Activated T-helper 1 cell treated with anti-CD3 and anti-CD28 coated beads, Interleukin-2, amount 50 U/mL, for 16 hours (primary cell): ENCODE measurements at places on chromosomes 6 and 20.
A peak's percentile ranks its signal among the peaks of the same experiment; 100 is the strongest.

DNA sequence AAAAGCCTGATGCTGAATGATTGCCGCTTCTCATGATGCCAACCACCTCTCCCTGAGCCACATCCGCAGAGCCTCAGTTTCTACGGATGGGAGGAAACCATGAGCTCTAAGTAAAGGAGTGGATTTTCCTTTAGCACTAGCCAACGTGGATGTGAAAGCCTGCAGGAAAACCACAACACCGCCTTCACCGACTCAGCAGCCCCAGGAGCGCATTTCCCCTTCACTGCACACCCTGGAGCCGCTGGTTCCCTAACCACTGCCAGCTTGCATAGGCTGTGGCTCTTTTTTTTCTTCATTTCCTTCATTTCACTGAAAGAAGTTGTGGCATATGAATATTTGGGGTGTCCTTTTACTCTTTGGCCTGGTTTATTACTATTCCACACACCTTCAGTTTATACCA lies 50.5 kb upstream of the SSTR4 start:
- no peak for DNase-seq

- no peak for DNase-seq
These were observed 47.4 kb downstream of the TGM2 start for GRCh38 chr20:38117635-38118034.

- no peak for DNase-seq
These were observed 7.0 kb downstream of the SYNJ2 start for GRCh38 chr6:157988700-157989063.

- no peak for DNase-seq
These were observed 36.1 kb upstream of the NAA20 start for GRCh38 chr20:19981031-19981451.

DNA sequence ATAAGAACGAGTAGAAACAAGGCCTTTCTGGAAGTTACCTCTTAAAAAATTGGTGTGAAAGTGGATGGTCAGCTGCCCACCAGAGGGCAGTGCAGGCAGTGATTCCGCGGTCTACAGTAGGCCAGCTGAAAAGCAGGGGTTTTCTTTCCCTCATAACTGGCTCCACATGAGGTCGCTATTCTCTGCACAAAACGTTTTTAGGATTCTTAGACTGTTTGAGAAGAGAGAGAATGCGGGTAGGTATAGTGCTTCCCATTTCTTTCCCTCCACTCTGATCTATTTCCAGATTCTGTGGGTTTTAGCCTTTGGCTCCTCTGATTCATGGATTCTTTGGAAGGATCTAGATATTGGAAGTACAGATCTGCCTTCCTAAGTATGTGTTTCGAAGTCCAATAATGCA lies 14.2 kb downstream of the FIG4 start:
- peak; percentile 32 for DNase-seq

- no peak for DNase-seq
These were observed 15.8 kb upstream of the HLA-DQA1 start for GRCh38 chr6:32621372-32621771.

DNA sequence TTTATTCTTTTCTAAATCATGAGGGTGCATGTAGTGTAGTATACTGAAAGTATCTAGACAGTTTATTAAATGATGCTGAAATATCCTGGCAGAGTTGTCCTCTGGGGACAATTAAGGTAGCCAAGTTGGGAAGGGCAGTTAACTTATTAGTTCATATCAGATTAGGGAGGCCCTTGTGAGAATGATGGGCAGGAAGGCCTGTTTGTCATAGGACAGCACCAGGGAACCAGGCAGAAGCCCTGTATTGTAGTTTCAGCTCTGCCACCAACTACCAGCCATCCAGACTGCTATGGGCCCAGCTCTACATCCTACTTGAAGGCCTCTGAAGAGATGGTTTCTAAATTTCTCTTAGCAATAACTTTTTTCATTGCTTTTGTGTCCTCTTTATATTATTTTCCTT lies 4.0 kb downstream of the MYLIP start:
- no peak for DNase-seq

GRCh38 chr6:27839626-27840475 lies 72.3 kb downstream of the OR2B2 start:
- no peak for DNase-seq

DNA sequence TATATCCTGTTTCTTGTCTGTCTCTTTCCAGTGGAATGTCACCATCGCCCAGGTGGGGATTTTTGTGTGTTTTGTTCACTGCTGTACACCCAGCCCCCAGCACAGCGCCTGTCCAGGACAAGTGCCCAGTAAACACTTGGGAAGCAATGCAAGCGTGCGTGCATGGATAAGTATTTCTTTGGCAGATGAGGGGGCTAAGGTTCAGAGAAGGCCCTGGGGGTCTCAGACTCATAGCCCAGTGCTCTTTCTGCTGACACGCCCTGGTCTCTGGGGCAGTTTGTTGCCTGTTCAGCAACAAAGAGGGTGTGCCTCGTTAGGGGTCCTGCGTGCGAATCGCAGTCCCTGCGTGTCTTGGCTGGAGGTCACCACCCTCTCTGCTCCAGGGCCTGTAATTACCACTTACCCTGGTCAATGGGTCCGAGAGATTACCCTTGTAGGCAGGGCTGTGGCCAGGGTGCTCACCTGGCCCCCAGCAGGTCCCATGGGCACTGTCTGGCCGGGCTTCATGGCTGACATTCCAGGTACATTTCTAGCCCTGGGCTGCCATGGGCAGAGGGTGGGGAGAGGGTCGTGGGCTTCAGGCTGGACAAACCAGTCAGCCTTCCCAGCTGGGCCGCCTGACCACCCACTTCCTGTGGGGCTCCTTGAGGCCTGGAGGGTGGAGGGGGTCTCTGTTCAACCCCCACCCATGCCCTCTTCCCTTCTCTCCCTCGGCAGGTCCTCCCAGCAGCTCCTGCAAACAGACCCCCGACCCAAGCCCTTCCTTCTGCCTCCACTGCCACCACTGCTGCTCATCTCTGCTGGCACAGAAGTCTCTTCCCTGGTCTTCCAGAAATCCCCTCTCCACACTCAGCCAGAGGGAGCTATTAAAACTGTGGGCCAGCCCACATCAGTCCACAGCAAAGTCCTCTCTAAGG lies 87.1 kb downstream of the CEBPB start:
- no peak for DNase-seq

GRCh38 chr6:99096170-99096569 lies 148.4 kb upstream of the FBXL4 start:
- no peak for DNase-seq

- no peak for DNase-seq
These were observed 25.3 kb downstream of the MBOAT1 start for GRCh38 chr6:20186981-20187380.

DNA sequence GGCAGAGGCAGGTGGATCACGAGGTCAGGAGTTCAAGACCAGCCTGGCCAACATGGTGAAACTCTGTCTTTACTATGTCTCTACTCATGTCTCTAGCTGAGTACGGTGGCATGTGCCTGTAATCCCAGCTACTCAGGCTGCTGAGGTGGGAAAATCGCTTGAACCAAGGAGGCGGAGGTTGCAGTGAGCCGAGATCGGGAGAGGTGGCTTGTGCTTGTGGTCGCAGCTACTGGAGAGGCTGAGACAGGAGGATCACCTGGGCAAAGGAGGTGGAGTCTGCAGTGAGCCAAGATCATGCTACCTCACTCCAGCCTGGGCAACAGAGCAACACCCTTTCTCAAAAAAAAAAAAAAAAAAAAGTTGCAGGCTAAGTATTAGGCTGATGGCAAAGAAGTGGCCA lies 8.0 kb upstream of the WTAP start:
- no peak for DNase-seq

- DNase-seq, result no peak
These were observed 3.2 kb downstream of the SESN1 start for GRCh38 chr6:109091314-109092024.

- no peak for DNase-seq
These were observed 123.1 kb downstream of the RPS12 start for GRCh38 chr6:132937466-132937906.

DNA sequence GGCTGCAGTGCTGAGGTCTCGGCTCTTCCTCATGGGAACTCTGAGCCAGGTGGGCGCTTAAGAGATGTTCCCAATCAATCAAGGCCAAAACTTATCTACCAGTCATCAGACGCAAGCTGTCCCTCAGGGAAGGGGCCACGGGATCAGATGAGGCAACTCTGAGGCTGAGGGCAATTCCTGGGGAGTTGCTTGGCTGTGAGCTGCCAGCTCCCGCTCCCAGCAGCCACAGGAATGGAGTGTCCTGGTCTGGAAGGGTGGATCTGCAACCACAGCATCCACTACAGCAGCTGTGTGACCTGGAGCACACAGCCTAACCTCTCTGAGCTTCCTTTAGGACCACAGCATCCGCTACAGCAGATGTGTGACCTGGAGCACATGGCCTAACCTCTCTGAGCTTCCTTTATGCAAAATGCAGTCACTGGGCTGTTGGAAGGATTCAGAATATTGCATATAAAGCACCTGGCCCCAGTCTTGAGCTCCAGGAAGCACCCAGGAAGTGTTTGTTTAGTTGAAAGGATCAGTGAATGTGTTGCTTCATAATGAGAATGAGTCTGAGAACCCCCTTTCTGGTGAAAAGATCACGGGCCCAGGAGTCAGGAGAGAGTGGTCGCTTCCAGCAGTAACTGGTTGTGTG lies 60.9 kb downstream of the TFAP2C start:
- DNase-seq, result no peak

DNA sequence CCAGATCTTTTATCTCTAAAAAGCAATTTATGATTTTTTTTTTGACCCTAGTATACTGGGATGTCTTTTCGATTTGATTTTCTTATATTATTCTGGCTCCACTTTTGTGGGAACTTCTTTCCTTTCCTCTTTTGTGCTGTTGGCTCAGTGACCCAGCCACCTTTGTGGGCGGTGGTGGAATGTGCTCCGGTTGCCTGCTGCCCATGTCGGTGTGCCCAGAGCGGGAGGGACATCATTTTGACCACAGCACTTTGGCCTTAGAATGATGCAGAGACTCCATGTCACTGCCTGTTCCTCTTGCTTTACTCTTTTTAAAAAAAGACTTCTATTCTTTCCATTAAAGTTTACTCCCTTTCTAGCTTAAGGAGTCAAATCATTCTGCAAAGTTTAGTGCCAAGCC lies 198.0 kb downstream of the FARS2 start:
- no peak for DNase-seq

DNA sequence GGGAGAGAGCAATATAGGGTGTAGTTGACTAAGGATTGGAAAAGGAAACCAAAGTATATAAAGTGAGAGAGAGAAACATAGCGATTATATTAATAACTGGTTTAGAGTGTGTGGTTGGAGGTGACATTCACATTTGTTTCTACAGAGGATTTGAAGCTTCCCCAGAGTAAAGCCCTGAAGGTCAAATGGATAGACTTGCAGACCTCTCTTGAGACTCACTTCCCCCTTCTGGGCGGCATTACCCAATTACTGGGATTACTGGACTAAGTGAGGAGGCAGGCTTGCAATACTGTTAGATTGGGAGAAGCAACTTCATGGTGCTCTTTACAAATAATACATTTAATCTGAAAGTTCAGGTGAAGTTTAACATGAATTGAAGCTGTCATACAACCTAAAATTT lies 10.7 kb downstream of the FIG4 start:
- DNase-seq, result no peak

GRCh38 chr20:36656733-36657132 lies 10.7 kb upstream of the SLA2 start:
- DNase-seq, result no peak

GRCh38 chr6:11769244-11769643 lies 9.4 kb downstream of the ADTRP start:
- DNase-seq, result no peak

DNA sequence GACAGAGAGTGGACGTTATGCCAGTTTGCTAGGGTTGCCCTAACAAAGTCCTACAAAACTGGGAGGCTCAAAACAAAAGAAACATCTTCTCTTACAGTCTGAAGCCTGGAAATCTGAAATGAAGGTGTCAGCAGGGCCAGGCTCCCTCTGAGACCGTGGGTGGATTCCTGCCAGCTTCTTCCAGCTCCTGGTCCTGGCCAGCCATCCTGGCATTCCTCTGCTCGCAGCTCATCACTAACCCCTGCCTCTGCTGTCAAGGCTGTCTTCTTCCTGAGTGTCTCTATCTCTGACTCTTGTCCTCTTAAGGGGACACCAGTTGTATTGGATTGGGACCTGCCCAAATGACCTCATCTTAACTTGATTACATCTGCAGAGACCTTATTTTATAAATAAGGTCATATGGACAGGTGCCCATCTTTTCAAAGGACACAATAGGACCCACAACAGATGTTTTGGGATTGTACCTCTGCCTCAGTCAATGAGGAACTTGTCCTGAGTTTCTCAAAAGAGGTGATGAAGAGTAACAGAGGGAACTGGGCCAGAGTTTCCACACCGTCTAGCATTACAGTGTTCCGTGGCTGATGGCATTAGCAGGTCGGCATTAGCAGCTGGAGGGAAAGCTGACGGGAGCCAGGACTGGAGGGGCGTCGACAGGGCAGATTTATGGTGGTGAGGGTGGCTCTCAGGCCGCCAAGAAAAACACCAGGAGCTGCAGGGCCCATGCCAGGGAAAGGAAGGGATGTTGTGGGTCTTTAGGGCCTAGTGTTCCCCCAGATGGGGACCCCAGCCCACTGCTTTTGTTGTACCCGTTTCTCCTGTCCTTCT lies 157.3 kb downstream of the TBXT start:
- DNase-seq, result no peak

DNA sequence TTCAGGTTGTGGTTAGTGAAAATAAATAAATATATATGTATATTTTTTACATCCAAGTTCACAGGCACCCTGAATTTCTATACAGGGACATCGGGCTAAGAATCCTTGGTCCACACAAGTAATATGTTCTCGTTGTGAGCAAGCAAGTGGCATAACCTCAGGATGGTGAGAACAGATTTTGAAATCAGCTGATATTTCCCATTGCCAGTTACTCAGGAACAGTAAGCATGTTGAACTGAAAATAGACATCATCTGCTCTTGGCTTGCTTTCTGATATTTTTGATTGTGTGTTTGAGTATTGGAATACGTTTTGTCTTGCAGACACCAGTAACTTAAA lies 87.7 kb downstream of the TRMT6 start:
- DNase-seq, result no peak

DNA sequence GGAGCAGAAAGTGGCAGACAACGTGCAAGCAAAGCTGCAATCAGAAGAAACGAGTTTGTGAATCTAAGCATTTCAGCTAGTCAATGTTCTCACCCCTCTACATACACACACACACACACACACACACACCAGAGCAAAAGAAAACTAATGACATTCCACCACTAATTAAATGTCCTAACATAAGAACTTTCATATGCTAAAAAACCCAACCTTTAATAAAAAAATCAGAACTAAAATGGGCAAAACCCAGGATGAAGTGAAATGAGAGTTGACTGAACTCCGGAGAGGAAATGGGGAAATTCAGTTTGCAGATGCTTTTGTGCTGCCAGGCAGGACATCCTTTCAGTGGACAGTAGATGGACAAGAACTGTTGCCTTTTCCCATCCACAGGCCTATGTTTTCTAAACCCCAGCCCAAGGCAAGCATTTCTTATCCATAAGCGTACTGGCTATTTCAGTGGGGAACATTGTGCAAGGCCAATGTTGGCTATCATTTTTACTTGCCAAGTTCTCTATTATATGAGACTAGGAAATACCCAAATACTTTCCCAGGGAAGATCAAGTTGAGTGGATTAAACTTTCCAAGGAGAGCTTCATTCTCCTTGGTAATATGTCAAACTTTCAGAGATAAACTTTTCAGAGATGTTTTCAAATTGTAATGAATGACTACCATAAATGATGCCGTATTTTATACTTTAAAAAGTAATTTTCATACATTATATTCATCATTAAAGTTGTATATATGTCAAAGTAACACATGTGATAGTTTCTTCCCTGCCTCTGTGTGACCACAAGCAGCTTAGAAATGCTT lies 27.3 kb downstream of the RIN2 start:
- no peak for DNase-seq

GRCh38 chr6:170177772-170178560 lies 112.9 kb downstream of the DLL1 start:
- no peak for DNase-seq

GRCh38 chr6:37867756-37868446 lies 48.4 kb downstream of the ZFAND3 start:
- DNase-seq, result no peak
